ENCODE measurements at places on chromosomes 5 and 9. TPM values are rescaled to one million over a fixed set of nuclear protein-coding genes. Genes with fewer than 3 reads are reported as not detected.

RXFP3 gene
- total RNA-seq, result not detected

ACTL7B gene
- not detected for total RNA-seq

ORM2 gene
- not detected for total RNA-seq

GLIPR2 gene
- 0.96 TPM for total RNA-seq

SPINK6 gene
- 1.9 TPM for total RNA-seq
